ENCODE measurements at places on chromosomes 12 and 14.

- DNase-seq = no peak
Observed at GRCh38 chr12:8554451-8555195, 13.9 kb upstream of the CLEC4E start.

DNA sequence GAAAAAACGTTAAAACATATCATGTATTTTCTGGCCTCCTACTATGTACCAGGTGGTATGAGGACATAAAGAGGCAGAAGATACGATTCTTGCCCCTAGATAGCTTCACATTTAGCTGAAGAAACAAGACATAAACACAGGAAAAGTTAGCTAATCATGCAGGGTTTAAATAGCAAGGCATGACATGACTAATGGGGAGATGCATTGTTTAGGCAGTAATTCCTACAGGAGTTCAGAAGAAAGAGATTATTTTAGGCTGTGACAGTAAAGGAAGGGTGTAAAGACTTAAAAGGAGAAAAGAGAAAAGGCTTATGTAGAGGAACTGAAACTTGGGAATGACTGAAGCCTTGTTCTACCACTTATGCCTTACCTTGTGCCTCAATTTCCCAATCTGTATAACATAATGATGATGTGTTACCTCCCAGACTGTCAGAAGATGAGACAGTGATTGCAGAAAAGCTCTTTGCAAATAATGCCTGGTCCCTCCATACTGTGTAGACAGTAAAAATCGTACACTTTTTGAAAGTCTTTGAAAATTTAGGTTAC lies 44.4 kb downstream of the PRKCH start:
- no peak for DNase-seq

GRCh38 chr12:123621619-123622530 lies 11.6 kb downstream of the EIF2B1 start:
- DNase-seq = no peak

- no peak for DNase-seq
Observed at GRCh38 chr12:100564090-100564489, 9.4 kb upstream of the GAS2L3 start.

GRCh38 chr14:101859538-101859902 lies 98.0 kb downstream of the PPP2R5C start:
- no peak for DNase-seq

GRCh38 chr14:64760146-64760755 lies 56.0 kb downstream of the PLEKHG3 start:
- DNase-seq = no peak

DNA sequence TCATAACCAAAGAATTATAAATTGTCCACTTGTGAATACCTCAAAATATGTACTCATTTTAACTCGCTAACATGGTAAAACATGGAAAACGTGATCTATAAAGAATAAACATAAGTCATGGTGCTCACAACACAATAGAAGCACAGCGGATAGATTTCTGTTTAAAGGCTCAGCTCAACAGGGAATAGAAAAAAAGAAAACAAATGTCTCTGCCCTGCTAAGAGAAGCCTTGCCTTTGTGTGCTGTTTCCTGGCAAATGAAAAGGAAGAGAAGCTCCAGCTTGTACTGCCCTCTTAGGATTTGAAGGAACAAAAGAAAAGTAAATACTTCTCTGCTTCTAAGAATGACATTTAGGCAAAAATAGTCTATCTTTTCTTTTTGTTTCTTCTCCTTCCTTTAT lies 121.0 kb upstream of the KRR1 start:
- DNase-seq = no peak

DNA sequence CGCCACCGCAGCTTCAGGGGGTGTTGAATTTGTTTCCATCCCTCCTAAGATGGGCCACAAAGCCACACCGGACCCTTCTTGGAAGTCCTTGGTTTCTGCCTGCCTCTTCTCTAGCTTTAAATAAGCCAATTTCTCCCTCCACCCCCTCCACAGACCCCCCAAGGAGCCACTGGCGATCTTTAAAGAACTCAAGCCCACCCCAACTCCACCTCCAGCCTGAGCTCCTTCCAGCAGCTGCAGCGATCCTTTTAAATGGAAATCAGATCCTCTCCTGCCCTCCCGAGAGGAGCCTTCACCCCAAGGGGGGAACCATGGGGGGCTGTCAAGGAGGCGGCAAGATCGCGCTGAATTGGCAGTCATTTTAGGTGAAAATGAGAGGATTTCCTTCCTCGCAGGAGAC lies 133.1 kb downstream of the NCOR2 start:
- no peak for DNase-seq

DNA sequence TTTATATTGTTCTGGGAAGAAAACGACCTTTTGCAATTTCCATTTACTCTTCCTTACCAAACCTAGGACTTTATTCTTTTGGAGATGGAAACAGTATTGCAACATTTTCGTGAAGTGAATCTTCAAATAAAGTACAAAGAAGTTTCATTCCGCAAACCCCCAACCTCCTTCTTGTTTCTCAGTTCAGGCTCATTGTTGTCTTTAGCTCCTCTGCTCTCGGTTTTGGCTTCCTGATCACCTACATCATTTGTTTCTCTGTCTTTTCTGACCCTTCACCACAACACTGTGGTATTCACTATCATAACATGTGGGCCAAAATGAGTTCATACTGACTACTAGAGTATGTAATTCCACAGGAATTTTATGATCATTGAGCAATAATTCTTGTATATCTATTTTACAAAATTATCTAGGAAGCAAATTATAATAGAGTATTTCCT lies 266.8 kb downstream of the ADAMTS20 start:
- no peak for DNase-seq

DNA sequence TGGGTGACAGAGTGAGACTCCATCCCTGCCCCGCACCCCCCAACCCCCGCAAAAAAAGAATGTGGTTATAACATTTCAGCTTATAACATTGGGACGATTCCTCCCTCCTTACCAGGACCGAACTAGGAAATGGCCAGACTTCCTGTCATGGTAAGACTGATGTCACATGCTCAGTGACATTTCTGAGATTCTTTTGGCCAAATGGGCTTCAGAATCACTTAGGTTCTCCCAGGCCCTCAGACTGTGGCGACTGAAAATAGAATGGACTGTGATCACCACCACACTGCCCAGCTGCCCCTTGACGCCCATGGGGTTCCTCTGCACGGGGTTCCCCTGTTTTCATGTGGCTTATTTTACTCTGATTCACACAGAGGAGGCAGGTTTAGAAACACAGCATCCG lies 115.0 kb upstream of the EVL start:
- DNase-seq = no peak

DNA sequence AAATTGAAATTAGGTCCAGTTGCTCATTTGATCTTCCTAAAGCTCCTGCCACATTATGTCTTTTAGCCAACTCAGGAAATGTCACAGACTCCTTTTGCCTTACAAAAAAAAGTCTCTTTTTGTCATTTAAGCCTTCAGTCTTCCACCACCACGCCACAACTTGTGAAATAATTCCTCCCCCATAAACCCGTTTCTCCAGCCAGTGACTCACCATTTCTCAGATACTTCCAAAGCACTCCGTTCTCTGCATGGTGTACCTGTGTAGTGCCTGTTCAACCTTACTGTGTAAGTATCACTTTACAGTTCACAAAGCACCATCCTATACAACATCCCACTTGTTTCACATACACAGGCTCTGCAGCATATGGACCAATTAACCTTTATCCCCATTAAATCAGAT lies 139.5 kb upstream of the AEBP2 start:
- no peak for DNase-seq

- DNase-seq = no peak
Observed at GRCh38 chr12:56450241-56450640, 1.0 kb upstream of the TIMELESS start.

DNA sequence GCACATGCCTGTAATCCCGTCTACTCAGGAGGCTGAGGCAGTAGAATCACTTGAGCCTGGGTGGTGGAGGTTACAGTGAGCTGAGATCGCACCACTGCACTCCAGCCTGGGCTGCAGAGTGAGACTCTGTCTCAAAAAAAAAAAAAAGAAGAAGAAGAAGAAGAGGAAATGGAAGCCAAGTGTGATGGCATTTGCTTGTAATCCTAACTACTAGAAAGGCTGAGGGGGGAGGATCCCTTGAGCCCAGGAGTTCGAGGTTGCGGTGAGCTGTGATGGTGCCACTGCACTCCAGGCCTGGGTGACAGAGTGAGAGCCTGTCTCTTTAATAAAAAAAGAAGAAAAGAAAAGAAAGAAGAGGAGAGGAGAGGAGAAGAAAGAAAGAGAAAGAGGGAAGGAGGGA lies 52.1 kb downstream of the LGMN start:
- DNase-seq = no peak

GRCh38 chr12:25115677-25116076 lies 79.3 kb downstream of the DNAI7 start:
- no peak for DNase-seq

DNA sequence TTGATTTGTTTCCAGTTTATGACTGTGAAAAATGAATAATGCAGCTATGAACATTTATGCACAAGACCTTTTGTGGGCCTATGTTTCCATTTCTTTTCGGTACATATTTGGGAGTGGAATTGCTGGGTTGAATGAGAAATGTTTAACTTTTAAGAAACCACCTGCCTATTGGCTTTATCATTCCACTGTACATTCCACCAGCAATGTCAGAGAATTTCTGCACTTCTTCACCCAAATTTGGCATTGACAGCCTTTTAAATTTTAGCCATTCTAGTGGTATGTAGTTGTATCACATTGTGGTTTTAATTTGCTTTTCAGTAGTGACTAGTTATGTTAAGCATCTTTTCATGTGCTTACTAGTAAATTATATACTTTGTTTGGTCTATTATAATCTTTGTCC lies 317.0 kb upstream of the TMTC1 start:
- no peak for DNase-seq

All from stimulated activated CD8-positive, alpha-beta memory T cell treated with anti-CD3 and anti-CD28 coated beads, Interleukin-15, amount 100 ng/mL, for 4 hours (primary cell).